Stimulated activated CD4-positive, alpha-beta T cell treated with anti-CD3 and anti-CD28 coated beads, Interleukin-1b, Interleukin-23, amount 100 ng/mL, for 1 hour (primary cell): ENCODE measurements at places on chromosomes 13 and 19.

- DNase-seq, result no peak
These were observed 14.4 kb downstream of the CDC16 start for GRCh38 chr13:114249077-114249476.

DNA sequence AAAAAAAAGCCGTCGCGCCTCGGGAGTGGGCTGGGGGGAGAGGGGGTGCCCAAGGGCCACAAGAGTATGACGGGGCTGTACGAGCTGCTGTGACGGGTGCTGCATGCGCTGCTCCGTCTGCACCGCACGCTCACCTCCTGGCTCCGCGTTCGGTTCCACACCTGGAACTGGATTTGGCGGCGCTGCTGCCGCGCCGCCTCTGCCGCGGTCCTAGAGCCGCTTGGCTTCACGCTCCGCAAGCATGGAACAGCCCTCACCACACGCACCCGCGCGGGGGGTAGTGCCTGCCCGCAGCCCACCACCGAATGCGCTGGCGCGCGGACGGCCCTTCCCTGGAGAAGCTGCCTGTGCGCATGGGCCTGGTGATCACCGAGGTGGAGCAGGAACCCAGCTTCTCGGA lies 18.8 kb downstream of the C1QTNF9 start:
- DNase-seq, result no peak

GRCh38 chr19:58037927-58038687 lies 4.3 kb downstream of the ZSCAN1 start:
- no peak for DNase-seq

GRCh38 chr19:46886546-46887239 lies 25.9 kb downstream of the ARHGAP35 start:
- DNase-seq, result no peak

DNA sequence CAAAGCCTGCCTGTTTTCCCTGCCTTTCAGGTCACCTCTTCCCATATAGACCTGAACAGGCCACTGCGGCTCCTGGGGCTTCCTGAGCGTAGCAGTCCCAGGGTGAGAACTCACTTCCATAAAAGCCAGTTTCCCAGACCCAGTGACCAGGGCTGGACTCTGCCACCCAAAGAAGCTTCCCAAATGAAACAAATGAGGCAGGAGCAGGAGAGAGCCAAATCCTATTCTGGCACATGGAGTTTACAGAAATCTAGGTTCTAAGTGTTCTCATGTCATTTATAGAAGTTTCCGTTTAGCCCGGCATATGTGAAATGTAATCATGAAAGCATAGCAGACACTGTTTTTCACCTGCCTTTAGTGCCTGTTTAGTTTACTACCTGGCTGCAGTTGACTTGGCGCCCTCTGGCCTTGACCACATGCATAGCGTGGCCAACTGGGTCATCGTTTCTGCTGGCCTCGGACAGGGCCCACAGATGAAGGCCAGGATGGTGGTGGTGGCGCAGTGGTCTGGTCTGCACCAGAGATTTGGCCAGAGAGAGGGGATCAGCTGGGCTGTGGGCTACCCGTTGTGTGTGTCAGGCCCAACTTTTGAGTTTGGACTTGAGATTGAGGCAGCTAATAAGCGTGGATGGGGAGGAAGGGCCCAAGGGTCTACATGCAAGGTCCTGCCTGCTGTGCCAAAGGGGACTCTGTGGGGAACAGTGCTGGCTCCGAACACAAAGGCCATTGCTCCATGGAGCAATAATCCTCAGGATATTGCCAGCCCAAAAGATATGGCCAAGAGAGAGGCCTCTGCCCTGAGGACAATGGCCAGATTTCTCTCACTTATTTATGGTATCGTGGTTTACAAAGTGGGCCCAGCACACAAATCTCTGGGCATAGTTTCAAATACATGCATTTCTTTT lies 43.3 kb downstream of the NFIX start:
- no peak for DNase-seq

GRCh38 chr19:29963576-29963975 lies 21.5 kb downstream of the URI1 start:
- DNase-seq, result no peak

- DNase-seq, result no peak
These were observed 69.1 kb downstream of the HSPH1 start for GRCh38 chr13:31092646-31093045.

DNA sequence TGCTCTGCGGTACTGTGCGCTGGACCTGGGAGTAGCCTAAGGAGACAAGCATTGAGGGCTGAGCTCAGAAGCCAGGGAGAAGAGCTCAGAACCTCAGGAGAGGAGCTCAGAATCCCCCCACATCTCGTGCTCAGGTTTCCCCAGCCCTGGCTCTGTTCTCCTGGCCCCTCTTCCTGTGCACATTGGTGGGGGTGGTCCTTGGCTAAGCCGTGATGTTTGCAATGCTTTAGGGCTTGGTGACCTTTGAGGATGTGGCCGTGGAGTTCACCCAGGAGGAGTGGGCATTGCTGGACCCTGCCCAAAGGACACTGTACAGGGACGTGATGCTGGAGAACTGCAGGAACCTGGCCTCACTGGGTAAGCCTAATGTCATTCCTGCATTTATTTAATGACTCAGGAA lies 6.6 kb downstream of the ZNF557 start:
- no peak for DNase-seq

GRCh38 chr19:1513499-1514294 lies 878 bp upstream of the ADAMTSL5 start:
- peak; percentile 34 for DNase-seq

DNA sequence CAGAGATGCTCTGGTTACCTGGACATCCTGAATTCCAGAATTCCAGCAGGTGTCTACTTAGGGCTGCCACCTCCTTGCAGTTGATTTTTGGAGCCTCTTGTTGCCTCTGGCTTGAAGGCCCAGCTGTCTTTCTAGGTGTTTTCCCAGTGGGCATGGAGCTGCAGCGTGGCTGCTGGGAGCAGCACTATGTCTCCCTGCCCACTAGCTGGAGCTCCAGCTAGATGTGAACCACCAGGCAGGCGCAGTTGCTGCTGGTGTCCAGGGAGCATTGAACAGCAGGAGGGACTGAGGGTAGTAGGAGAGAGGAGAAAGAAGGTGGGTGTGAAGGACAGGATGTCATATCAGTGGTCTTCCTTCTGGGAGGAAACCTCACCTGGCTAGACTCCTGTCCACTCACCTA lies 9.9 kb upstream of the SELENOW start:
- no peak for DNase-seq
